Naive thymus-derived CD8-positive, alpha-beta T cell (primary cell): ENCODE measurements at places on chromosomes 5 and 9. TPM values are rescaled to one million over a fixed set of nuclear protein-coding genes. Genes with fewer than 3 reads are reported as not detected.

MTREX gene
- 69.2 TPM for total RNA-seq

C7 gene
- not detected for total RNA-seq

ANKRD33B gene
- total RNA-seq, result 1.2 TPM

SUSD3 gene
- total RNA-seq, result 64.0 TPM

CER1 gene
- not detected for total RNA-seq

DNA sequence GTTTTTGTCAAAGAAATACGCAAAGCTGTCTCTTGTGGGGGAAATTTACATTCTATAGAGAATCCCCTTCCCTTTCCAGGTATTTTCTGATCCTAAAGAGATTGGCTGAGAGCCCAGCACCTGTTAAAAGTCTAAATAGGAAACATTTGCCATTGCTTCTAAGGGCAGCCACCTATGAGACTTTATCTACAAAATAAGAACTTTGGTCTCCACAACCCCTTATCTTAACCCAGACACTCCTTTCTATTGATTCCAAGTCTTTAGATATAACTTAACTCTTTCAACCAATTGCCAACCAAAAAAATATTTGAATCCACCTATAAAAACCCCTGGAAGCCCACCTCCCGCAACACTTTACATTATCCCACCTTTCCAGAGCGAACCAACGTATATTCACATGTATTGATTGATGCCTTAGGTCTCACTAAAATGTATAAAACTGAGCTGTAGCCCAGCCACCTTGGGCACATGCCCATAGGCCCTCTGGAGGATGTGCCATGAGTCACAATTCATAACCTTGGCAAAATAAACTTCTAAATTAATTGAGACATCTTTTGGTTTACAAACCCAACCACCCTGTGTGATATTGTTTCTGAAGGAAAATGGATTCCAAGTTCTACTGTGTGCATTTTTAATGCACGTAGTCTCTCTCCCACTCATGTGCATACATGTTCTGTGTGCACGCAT is 211.4 kb downstream of the GAS1 start:
- no peak for DNase-seq

DNA sequence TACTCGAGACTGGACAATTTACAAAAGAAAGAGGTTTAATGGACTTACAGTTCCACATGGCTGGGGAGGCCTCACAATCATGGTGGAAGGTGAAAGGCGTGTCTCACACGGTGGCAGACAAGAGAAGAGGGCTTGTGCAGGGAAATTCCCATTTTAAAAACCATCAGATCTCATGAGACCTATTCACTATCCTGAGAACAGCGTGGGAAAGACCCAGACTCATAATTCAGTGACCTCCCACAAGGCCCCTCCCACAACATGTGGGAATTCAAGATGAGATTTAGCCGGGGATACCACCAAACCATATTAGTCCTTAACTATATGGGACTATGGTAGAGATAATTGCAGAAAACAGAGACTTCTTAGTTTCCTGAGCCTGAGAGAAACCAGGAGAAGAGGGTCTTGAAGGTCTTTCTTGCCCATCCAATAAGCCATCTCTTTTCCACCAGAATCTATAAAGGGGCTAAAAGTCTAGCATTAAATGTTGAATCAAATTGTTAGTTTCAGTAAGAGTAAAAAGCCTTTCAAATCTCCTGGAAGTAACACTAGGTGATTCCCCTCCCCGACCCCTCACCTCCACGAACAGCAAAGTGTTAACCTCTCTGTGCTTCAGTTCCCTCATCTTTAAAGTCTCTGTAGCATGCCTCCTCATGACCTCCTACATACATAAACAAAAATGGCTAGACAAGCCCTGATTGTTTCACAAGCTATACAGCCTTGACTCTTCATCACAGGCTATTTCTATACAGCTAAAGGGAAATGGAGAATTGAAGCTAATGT is 259.1 kb downstream of the TMEM167A start:
- no peak for DNase-seq

GRCh38 chr5:173474881-173475287 is 141.6 kb downstream of the BOD1 start:
- no peak for DNase-seq

DNA sequence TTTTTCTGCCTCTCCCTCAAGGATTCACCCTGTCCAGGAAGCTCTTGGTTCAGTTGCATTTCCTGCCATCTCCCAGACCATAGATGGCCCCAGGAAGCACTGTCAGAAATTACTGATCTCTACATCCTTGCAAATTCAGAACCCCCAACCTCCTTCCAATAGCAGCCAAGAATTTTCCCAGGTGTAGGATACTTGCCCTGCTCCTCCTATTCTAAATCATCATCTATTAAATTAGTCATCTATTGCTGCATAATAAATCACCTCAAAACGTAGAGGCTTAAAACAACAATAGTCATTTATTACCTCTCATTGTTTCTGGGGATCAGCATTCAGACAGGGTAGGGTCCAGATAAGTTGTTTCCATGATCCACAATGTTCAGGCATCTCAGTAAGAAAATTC is 26.1 kb upstream of the ADRA1B start:
- no peak for DNase-seq

DNA sequence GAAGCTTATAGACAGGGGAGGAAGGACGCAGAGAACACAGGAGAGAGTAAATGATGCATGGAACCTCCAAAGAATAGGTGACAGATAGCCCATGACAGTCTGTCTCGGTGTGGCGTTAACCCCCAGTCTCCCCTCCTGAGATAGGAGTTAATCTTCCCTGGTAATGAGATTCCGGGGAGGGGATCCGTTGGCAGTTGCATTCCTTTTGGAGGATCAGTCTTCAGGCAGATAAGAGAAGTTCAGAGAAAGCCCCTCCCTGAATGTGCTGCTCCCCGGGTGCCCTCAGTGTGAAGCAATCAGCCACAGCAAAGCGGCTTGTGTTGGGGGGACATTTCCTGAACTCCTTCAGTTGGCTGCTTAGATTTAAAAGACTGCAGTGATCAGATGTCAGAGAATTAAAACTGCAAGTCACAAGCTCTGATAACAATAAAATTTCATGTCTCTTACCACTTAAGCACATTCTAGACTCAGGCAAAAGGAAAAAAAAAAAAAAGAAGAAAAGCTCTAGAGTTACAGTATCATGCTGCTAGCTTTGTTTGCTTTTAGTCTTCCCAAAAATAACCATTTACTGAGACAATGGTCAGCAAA is 121.1 kb downstream of the EGFLAM start:
- no peak for DNase-seq

DNA sequence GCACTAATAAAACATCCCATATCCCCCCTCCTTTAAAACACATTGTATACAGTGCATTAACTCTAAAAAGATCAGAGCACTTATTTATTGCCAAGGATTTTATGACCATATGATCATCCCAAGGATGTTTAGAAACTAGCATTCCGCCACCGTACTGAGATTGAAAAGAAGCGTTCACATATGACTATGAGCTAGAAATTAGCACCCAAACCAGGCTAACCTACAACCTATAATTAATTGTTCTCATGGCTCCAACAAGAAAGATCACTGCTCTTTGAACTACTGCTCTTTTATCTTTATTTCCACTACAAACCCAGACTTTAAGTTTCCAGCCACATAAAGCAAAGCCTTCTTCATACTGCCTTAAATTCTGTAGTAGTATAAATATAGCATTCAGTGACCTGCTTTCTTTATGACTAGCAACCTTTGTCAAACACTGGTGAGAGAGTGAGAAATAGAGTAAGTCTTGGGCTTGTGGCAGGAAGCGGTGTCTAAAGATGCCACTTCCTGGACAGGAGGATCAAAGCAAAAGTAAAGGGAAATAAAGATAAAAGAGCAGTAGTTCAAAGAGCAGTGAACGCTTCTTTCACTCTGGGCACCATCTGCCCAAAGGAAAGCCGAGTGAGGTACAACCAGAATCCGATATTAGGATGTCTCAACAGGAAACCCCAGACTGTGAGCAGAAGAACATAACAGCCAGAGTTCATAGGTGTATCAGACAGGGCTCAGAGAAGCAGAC is 151.1 kb upstream of the ERCC6L2 start:
- peak; percentile 30 for DNase-seq

DNA sequence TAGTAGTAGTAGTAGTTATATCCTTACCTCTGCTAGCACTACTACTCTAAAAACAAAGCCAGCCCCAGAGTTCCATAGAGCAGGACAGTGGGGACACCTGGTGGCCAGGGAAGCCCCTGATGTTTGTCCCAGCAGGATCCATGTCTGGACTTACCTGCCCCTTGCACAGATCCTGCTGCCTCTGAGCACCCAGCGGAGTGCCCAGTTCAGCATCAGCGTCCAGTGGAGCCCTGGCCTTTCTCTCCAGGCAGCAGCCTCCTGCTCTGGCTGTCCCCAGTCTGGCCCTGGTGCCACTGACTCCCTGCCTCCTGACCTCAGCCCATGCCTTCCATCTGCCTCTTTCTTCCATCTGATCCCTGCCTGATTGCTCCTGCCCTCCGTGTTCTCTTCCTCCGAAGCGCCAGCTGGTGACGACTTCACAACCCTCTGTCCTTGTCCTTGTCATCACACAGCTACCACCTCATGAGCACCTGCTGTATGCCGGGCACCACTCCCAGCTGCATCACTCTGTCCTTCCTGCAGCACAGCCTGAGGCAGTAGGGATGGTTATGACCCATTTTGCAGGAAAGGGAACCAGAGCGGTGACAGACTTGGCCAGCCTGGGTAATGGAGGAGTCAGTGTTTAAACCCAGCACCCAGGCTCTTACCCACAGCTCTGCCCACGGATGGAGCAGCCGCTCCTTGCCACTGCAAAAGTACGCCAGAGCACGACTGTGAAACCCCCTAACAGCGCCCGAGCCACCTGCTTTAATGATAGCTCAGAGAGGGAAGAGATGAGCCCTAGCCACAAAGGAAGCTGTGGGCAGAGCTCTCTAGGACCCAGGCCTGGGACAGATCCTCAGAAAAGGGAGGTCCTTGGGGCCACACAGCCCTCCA is 11.5 kb downstream of the SARDH start:
- DNase-seq, result peak; percentile 63

DNA sequence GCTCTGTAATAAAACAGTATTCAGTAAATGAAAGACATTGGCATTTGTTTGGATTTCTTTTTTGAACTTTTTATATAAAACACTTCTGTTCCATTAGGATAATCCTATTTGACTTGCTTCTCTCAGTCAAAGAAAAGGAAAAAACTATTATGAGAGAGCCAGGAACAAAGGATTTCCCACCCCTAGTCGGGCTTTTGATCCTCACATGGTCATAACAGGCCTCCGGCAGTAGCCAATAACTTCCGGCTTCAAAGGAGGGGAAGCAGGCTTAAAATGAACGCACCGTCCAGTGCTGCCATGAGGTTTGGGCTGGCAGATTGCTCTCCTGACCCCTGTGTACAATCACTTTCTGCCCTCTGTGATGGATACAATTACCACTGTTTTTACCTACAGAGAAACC is 209.3 kb downstream of the ZNF608 start:
- no peak for DNase-seq

GRCh38 chr5:38556599-38557307 is at the start of gene LIFR:
Gene LIFR (minus strand): TSS chr5:38556646. CDS start chr5:38530647, 25,999 bp downstream.
- DNase-seq, result no peak

GRCh38 chr5:148682058-148683026 is 28.0 kb upstream of the HTR4 start:
- DNase-seq, result no peak
